Endothelial cell (in vitro differentiated cells): ENCODE measurements at places on chromosomes 3 and 15.
A peak's percentile ranks its signal among the peaks of the same experiment; 100 is the strongest.

DNA sequence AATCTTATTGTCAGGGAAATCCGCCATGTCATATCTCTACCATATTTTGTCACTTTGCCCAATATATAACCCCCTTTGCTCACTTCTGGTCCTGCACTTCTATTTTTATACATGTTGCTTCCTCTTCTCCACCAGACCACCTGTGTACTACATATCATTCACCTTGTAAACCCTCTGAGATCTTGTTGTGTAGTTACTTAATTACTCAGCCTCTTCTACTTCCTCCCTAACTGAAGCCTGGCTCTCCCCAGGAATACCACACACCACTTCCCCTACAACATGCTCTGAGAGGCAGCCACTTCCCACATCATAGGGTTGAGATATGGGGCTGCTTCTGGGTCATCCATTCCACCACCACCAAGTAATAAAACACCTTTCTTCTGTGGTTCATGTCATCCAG, 10.0 kb downstream of the HEXA start:
- H3K27ac ChIP-seq: no peak overlapping the region
- peaks cover 24% of the 10 kb centered on the region for H3K4me1 ChIP-seq
- no peak for DNase-seq
- no peak overlapping the region for H3K4me3 ChIP-seq
- H3K27me3 ChIP-seq: peaks cover 2% of the 10 kb centered on the region

DNA sequence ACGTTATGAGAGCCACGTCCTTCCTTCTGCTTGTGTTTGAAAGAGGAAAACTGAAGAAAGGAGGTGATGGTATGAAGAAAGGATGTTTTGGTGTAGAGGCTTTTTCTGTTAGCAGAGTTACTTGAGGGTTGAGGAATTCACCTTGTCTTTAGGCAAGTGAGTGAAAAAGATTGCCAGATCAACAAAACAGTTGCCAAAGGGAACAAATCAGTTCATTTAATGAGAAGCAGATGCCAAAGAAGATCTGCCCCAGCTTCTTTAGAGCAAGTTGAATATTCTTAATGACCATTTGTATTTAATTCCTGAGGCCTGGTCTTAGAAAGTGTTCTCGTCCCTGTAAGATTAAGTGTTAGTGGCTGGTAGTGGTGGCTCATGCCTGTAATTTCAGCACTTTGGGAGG, 2.6 kb downstream of the CHCHD6 start:
- no peaks in the 10 kb centered on the region for H3K36me3 ChIP-seq
- H3K27me3 ChIP-seq: peaks cover 4% of the 10 kb centered on the region
- peaks cover 12% of the 10 kb centered on the region for H3K4me1 ChIP-seq
- DNase-seq: no peak
- no peak overlapping the region for H3K27ac ChIP-seq
- H3K4me3 ChIP-seq: no peak overlapping the region

DNA sequence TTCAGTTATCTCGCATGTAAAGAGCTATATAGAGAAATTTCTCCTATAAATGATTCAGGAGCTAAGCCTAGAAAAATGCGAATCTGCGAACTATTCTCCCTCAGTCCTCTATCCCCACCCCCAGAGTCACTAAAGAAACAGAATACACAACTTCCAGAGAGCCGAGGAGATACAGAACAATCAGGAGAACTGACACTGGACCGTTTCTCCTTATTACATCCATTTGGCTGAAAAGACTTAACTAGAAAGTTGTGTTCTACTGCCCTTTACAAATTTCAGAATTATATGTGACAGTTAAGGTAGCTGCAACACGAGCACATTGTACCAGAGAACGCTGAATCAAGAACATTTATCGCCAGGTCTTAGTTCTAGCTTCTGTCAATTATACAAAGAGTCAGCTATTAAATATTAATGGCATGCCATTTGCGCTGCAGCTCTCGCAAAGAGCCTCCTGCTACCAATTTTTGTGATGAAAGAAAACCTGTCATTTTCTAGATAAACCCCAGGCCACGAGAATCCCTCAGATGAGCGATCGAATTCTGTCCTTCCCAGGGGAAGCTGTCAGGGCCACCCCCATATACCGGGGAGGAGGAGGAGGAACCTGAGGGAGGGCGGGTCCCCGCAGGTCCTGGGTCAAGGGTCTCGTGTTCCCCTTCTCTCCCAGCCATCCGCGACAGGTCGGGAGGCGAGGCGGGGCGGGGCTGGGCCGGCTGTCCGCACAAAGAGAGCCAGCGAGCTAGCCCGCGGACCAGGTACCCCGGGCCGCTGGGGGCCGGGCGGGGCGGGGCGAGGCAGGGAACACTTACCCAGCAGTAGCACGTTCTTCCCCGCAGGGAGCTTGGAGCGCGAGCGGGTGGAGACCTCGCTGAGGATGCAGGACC, 878 bp downstream of the DYNC1LI1 start:
- peak; percentile 67 for DNase-seq
- peaks cover 8% of the 10 kb centered on the region for H3K27me3 ChIP-seq
- H3K4me3 ChIP-seq: peak overlapping the region; percentile 98
- H3K27ac ChIP-seq: peak overlapping the region; percentile 81
- peaks cover 1% of the 10 kb centered on the region for H3K36me3 ChIP-seq

DNA sequence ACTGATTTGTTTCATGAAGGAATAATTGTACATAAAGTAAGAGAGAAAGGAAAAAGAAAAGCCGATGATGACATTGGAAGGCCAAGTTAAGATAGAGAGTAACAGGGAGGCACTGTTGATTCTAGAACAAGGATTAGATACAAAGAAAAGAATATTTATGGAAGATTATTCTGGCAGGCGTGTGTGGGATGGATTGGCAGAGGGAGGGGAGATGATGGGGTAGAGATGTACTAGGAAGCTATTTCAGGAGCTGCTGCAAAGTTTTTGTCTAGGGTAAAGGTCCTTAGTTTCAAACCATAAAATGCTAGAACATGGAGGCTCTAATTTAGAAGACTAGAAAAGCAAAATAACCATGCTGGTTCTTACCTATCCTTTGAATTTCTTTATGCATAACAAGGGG, 280.0 kb upstream of the LRRN1 start:
- H3K4me1 ChIP-seq: no peaks in the 10 kb centered on the region
- H3K27me3 ChIP-seq: no peaks in the 10 kb centered on the region
- H3K27ac ChIP-seq: no peak overlapping the region
- no peaks in the 10 kb centered on the region for H3K36me3 ChIP-seq
- no peak for DNase-seq

DNA sequence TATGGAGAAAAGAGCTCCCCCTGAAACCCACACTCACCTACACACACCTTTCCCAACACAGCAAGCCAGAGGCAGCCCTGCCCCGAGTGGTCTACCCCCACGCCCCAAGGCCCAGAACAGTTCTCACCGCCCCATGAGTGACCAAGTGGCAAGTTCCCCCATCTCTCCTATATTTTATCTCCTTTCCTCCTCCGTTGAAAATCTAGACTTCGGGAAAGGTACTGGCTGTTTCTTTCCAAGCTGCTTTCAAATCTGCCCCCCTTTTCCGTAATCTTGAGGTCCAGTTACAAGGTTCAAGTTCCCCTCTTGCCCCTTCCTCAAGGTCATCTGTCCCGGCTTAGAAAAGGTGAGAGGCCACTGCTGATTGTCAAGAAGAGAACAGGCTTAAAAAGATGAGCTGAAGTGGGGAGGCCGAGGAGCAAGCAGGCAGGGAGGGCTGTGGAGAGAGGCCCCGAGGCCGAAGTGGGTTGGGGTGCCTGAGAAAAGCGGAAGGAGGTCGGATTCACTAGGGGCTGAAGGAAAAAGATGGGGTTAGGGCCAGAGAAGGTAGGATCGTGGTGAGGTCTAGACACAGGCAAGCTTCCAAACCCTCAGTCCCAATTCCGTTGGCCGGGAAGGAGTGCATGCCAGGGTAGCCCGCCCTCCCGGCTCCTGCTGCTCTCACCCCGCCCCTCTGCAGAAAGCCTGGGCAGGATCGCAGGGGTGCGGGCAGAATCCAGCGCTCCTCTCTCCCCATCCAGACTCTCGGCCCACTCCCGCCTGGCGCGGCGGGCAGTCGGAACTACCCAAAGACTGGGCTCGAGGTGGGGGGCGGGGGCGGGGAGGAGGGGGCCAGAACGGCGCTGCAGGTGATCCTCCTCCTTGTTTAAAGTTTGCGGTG, 1.7 kb downstream of the SEMA5B start:
- peak overlapping the region; percentile 86 for H3K4me3 ChIP-seq
- H3K36me3 ChIP-seq: no peaks in the 10 kb centered on the region
- peaks cover 20% of the 10 kb centered on the region for H3K4me1 ChIP-seq
- H3K27ac ChIP-seq: no peak overlapping the region
- peaks cover 4% of the 10 kb centered on the region for H3K27me3 ChIP-seq

- H3K4me3 ChIP-seq: no peak overlapping the region
- H3K27ac ChIP-seq: no peak overlapping the region
- DNase-seq: no peak
- H3K4me1 ChIP-seq: peaks cover 16% of the 10 kb centered on the region
- no peaks in the 10 kb centered on the region for H3K36me3 ChIP-seq
Measured at GRCh38 chr3:172687501-172687900, 23.4 kb downstream of the NCEH1 start.

DNA sequence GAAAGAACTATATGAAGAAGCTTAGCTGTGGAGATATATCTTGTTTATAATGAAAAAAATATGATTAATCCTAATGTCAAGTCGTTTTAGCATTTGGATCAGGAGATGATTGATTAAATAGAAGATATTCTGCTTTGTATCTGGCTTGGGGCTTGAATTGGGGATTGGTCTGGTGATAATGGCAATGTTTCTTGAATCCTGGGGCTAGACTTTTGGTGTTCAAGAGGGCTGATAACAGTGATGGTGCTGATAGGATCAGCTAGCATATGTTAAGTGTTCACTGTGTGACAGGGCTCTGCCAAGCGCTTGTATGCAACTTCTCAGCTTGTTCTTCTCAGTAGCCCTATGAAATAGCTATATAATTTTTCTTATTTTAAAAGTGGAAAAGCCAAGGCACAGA, 20.2 kb downstream of the CNOT10 start:
- peaks cover 7% of the 10 kb centered on the region for H3K4me1 ChIP-seq
- no peak for DNase-seq
- H3K36me3 ChIP-seq: peaks cover 9% of the 10 kb centered on the region
- no peak overlapping the region for H3K27ac ChIP-seq
- no peaks in the 10 kb centered on the region for H3K27me3 ChIP-seq

DNA sequence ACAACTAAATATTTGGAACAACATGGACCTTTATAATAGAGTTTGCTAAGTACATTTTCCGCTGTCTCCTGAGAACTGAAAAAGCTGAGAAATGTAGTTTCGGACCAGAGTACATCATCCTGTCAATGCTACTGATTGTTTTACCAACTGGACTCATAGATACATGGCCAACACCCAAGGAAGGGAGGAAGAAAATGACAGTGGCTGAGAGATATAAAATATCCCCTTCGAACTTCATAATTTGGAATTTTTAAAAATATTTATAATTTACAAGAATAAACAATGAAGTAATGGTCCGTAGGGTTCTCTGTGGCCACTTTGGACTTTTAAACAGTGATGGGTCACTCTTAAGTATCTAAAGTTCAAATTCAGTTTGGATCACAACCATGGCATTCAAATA, 1042.7 kb downstream of the MCTP2 start:
- H3K27me3 ChIP-seq: no peaks in the 10 kb centered on the region
- H3K4me1 ChIP-seq: peaks cover 11% of the 10 kb centered on the region
- DNase-seq: no peak
- no peak overlapping the region for H3K4me3 ChIP-seq

- DNase-seq: no peak
- peaks cover 2% of the 10 kb centered on the region for H3K27me3 ChIP-seq
- peaks cover 38% of the 10 kb centered on the region for H3K4me1 ChIP-seq
- H3K4me3 ChIP-seq: no peak overlapping the region
Measured at GRCh38 chr3:51581524-51581923, 43.0 kb downstream of the RAD54L2 start.

- H3K27me3 ChIP-seq: peaks cover 4% of the 10 kb centered on the region
- peaks cover 75% of the 10 kb centered on the region for H3K4me1 ChIP-seq
- peak overlapping the region; percentile 95 for H3K27ac ChIP-seq
- H3K4me3 ChIP-seq: peak overlapping the region; percentile 72
Measured at GRCh38 chr3:30664884-30665283, 58.5 kb downstream of the TGFBR2 start.

- peaks cover 5% of the 10 kb centered on the region for H3K4me1 ChIP-seq
- no peaks in the 10 kb centered on the region for H3K36me3 ChIP-seq
- H3K27me3 ChIP-seq: no peaks in the 10 kb centered on the region
- H3K27ac ChIP-seq: no peak overlapping the region
- H3K4me3 ChIP-seq: no peak overlapping the region
- DNase-seq: no peak
Measured at GRCh38 chr3:23845326-23846216, 39.8 kb downstream of the UBE2E1 start.

DNA sequence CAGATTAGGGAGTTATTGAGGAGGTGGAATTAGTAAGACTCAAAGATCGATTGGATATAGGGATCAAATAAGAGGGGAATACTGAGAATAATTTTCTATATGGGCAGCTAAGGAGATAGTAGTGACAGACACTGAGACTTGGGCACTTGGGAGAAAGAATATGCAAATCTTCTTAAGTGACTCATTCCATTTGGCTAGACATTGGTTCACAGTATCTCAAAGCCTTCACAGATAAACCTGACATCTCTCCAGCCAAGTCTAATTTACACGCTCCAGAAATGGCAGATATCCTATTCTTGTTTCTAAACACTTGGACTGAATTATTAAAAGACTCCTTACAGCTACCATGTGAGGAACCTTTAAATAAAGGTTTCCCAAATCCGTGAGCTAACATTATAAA, 104.6 kb upstream of the ADAMTS9 start:
- H3K27ac ChIP-seq: no peak overlapping the region
- peaks cover 2% of the 10 kb centered on the region for H3K27me3 ChIP-seq
- H3K36me3 ChIP-seq: no peaks in the 10 kb centered on the region
- no peak overlapping the region for H3K4me3 ChIP-seq

DNA sequence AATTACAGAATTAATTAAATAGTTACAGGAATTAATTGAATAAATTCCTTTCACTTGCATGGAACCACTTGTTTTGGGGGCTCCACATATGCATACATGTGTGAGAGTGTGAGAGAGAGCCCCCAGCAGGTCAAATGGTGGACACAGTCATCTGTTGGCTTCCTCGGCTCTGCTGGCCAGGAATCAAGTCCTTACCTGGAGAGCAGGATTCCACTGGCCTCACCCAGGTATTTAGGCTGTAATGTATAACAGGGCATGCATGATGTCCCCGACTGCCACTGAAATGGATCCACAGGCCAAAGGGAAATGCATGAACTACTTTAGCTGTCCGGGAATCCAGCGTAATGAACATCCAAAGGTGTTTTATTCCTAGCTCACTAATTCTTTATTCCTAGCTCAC, 139.7 kb upstream of the SMAD3 start:
- H3K27ac ChIP-seq: no peak overlapping the region
- H3K36me3 ChIP-seq: peaks cover 5% of the 10 kb centered on the region
- H3K4me1 ChIP-seq: peaks cover 21% of the 10 kb centered on the region
- H3K27me3 ChIP-seq: peaks cover 4% of the 10 kb centered on the region

DNA sequence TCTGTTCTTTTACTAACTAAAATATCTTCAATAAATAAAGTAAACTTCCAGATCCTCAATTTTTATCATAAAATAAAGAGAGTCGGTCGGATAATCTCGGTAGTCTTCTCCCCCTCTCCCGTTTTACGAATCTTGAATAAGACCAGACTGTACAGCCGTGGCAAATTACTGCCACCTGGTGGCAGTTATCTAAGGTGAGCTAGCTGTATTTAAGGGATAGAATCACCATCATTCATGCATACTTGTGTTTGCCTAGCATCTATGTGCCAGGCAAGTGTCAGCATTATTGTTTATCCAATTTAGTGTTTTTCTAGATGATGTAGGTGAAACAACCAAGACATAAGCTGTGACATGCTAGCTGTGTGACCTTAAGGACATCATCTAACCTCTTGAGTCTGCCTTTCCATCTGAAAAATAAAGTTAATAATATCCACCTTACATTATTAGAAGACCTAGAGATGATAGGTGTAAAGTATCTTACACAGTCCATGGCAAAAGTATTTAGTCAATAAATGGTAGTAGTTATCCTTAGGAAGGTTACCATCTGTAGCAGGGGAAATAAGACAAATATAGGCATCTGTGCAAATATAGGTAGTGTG, 21.3 kb downstream of the DUT start:
- no peaks in the 10 kb centered on the region for H3K4me1 ChIP-seq
- DNase-seq: peak; percentile 58
- H3K4me3 ChIP-seq: no peak overlapping the region
- H3K36me3 ChIP-seq: no peaks in the 10 kb centered on the region
- H3K27me3 ChIP-seq: no peaks in the 10 kb centered on the region
